ENCODE measurements at places on chromosomes 2 and 18.
A peak's percentile ranks its signal among the peaks of the same experiment; 100 is the strongest.

- no peak for DNase-seq
Observed at GRCh38 chr18:48312066-48312465, 97.1 kb downstream of the ZBTB7C start.

DNA sequence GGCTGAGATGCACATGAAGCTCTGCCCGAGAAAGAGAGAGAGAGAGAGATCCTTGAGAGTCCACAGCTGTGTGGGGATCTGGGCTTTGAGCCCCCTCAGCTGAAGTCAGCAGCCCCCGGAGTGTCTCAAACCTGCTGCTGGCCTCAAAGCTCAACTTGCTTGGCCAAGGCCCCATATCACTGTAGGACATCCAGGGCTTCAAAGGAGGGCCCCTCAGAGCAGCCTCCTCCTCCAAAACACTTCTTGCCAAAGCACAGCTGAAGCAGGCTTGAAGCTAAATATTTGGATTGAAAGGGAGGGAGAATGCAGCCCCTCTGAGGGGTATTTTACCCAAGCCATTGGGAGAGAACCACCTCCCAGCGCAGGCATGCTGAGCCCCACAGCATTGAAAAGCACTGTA lies 357.6 kb downstream of the OSR1 start:
- no peak for DNase-seq

DNA sequence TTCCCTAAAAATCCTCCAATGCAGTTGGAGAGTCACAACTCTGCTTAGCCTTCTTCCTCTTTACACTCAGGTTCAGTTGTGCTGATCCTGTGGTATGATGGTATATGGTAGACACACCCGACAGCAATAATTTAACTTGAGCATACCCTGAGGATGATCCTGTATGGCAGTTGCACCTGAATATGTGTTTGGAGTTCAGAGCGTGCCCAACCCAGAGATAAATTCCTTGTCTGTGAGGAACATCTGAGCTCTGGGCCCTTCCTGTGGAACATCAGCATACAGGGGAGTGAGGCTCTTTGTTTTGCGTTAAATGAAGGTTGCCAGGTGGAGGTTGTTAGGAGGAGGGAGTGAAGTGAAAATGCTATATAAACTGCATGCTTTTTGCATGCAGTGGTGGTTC lies 187.7 kb downstream of the MYO3B start:
- no peak for DNase-seq

DNA sequence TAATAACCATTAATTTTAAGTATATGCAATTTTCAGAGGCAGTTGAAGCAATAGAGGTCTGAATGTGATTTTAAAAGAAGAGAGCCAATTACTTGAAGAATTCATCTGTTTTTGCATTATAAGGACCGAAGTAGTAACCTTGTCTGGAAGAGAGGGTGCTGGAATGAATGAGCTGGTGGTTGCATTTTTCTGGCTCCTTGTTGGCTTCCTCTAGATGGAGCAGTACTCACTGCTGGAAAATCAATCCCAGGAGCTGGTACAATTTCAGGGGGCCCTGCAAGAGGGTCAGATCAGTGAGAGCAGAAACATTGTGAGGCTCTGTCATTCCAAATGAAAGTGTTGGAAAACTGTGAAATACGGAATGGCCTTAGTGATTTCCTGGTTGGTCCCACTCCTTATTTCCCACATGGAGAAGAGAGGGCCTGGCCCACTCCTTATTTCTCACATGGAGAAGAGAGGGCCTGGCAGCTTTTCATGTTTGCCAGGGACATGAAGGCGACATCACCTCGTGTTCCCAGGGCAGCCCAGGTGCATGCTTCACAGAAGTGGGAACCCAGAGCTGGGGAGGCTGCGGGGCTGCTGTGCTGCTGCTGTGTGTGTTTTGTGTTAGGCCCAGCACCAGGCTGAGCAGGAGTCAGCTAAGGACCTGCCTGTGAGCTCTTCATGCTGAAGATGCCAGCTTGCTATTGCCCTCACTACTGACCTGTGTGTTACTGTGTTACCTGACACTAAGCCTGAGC lies 197.4 kb downstream of the SNTG2 start:
- no peak for DNase-seq

GRCh38 chr18:48134609-48135008 lies 204.2 kb upstream of the SMAD2 start:
- no peak for DNase-seq

DNA sequence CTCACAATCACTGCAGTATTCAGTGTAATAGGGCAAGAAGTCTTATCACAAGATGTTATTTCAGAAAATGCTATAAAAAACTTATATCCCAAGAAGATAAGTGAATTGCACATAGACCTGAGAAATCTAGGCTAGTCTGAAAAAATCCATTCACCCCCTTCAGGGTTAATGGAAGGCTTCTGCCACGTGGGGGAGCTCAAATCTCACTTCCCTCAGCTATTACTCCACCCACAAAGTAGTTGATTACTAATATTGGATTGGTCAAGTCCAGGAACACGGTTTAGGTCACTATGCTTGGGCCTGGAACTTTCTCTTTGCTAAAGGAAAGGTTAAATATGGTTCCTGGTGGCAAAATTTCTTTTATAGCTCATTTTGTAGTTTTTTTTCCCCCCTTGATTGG lies 51.2 kb upstream of the ADAM23 start:
- peak; percentile 3 for DNase-seq

DNA sequence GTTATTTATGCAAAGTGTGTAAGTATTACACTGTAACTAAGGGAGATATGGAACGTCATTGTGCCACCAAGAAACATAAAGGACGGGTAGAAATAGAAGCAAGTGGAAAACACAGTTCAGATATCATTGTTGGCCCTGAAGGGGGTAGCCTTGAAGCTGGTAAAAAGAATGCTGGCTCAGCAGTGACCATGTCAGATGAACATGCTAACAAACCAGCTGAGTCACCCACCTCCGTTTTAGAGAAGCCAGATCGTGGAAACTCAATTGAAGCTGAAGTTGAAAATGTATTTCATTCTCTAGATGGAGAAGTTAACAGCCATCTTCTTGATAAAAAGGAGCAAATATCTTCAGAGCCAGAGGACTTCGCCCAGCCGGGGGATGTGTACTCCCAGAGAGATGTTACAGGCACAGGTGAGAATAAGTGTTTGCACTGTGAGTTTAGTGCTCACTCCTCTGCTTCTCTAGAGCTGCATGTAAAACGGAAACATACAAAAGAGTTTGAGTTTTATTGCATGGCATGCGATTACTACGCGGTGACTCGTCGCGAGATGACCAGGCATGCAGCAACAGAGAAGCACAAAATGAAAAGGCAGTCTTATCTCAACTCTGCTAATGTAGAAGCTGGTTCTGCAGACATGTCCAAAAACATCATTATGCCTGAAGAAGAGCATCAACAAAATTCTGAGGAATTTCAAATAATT lies 36.1 kb downstream of the ZNF407 start:
- no peak for DNase-seq

DNA sequence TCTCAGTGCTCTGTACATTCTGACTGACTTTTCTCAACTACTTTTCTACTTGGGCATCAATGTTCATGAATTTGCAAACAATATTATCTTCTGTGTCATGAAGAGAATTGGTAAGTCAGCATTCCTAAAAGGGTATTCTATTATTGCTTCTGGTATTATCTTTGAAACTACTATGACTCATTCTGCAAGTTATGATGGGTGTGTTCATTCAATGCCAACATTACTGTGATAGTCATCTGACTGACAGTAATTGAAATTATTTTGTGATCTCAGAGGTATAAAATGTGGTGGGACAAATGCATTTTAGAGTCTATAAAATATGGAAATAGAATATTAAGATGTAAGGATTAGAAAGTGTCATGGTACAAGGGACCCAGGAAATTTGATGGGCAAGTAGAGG lies 736.0 kb upstream of the CELF4 start:
- no peak for DNase-seq

GRCh38 chr2:204491528-204491927 lies 53.7 kb upstream of the PARD3B start:
- DNase-seq, result peak; percentile 33

- DNase-seq, result no peak
Observed at GRCh38 chr18:63836456-63836855, 51.0 kb upstream of the SERPINB2 start.

- no peak for DNase-seq
Observed at GRCh38 chr2:176147800-176148496, 3.4 kb upstream of the HOXD4 start.

DNA sequence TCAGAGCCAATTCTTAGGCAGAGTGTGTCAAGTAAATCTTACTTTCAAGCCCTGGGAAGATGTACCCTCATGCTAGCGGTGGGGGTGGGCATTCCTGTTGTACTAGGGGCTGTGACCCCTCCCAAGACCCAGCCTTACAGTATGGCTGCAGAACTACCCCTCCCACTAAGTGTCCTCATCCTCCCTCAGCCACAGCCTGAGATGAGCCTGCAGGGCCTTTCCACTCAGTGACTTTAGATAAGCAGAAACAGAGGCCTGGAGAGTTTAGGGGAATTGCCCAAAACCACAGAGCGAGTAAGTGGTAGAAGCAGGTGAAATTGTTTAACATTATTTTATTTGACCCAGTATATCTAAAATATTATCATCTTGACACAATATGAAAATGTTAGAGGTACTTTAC lies 36.6 kb downstream of the TTC32 start:
- DNase-seq, result no peak

DNA sequence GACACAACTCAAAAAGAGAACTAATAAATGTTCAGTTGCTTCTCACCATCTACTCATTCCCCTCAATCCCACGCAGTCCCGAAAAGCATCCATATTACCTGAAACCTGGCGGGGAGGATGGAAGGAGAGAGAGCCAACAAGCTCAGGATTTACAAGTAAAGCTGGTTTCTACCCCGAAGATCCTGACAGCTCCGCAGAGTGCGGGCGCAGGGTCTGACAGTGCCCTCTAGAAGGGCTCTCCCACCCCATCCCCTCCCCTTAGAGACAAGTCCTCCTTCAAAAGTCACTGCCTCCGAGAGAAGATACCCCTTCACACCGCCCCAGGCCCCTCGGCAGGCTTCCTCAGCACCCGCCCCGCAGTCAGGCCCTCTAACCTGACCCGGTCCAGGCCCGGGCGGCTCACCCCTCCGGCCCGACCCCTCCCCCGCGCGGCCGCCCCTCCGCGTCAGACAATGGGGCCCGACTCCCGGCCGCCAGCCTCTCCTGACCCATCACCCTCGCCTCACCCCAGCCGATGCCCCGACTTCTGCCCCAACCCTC lies 550 bp downstream of the RAB1A start:
- no peak for DNase-seq

- no peak for DNase-seq
Observed at GRCh38 chr18:31454066-31454708, 6.6 kb downstream of the DSG3 start.

DNA sequence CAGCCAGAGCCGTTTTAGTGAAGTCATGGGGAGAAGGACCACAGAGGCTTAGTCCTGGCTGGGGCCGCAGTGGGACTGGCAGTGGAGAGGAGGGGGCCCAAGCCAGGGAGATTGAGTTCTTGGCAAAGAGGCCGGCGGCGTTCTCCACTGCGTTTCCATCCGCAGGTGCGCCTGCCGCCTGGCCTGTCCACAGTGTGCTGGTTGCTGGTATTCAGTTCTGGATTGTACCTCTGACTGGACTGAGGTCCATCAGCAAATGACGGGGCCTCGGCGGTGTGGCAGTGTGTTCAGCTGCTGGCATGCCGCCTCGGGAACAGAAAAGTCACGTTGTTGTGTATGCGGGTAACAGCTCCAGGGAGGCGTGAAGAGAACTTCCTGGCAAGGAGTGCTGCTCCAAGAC lies 36.8 kb downstream of the LRRFIP1 start:
- no peak for DNase-seq

- DNase-seq, result no peak
Observed at GRCh38 chr2:109098251-109098920, 30.6 kb upstream of the SH3RF3 start.

DNA sequence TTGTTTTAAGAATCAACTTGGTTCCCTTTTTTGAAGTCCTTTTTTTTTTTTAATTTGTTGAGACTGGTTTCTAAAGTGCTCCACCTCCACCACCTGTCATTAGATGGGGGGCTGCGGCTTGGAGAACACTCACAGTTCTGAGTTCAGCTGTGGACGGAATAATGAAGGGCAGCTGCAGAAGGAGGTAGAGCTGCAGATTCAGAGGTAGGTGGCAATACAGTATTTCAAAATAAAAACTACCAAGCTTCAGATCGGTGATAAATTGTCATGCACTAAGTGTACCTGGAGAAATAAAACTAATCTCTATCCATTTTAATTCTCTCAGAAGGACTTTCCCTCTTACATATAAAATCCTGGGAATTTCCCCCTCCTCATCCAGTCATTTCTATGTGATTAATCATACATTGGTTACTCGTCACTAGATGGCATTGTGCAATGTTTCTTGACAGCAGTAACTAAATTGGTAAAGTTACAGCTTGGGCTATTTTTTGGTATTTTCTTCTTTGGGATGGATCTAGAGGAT lies 81.1 kb upstream of the SLC39A10 start:
- DNase-seq, result no peak

GRCh38 chr2:66526180-66526579 lies 91.3 kb downstream of the MEIS1 start:
- DNase-seq, result no peak

DNA sequence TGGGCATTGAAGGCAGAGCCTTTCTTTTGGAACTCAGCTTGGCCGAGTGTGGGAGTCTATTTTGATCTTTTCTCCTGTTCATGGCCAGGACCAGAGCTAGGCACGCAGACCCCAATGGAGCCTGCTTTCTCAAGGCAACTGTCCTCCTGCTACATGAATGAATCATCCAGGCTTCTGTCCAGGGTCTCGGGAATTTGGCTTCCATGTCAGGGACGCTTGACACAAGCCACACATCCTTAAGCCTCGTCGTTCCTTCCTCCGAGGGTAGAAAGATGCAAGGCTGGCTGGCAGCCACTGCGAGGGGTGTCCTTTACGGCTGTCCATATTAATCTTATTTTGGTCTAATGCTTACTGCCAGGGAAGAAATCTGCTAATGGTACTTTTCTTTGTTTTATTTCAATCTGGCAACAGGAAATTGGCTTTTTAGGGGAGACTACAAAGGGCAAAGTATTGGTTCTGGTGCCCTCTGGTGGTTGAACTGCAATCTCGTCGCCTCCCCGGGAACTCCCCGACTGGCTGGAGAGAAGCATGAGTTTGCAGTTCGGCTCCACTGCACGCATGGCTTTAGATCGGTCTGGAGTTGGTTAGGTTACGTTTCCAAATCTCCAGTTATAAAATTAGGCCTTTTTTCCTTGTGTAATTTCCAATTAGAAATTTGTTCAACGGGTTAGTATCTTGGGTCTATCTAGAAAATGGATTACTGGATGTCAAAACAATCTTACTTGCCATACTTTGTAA lies 135.2 kb downstream of the ALPK2 start:
- peak; percentile 65 for DNase-seq

DNA sequence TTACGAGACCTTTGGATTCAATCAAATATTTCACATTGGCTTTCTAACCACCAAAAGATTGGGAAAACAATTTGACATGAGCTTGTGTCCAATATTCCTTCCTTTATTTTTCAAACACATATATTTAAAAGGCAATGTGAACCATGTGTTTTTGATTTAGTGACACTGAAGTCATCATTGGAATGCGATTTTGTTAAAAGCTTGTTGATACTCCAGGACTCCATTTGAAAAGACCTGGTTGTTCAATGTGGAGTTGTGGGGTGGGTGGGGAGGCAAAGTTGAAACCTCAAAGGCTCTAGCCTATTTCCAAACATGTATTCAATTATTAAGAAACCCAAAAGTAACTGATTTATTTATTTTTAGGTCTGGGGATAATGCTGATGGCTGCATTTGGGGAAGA lies 114.1 kb upstream of the TRIB2 start:
- no peak for DNase-seq

- DNase-seq, result no peak
Observed at GRCh38 chr2:12717191-12718014, 667 bp downstream of the TRIB2 start.

- DNase-seq, result no peak
Observed at GRCh38 chr2:225456619-225457260, 57.2 kb downstream of the NYAP2 start.

Data from NCI-H446 treated with DMSO at 0.1 percent for 48 hours (cell line).